ENCODE measurements at places on chromosomes 2 and 18.

GRCh38 chr2:178238154-178238521 lies 43.8 kb downstream of the OSBPL6 start:
- DNase-seq, result no peak

DNA sequence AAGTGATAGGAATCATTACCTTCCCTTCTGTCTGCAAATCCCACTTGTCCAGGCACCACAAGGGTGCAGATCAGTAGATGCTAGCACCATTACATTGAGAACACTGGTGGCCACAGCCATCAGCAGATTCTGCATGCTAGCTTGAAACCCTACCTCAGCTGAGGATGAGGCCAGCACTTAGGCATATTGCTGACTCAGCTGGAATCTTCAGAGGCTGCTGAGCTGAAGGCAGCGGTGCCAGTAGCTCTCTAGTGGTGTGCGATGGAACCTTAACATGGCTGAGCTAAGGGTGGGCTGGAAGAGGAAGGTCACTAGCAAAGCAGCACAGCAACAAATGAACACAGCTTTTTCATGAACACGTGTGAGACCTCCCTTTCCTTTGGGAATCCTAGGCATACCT lies 19.0 kb upstream of the CPO start:
- DNase-seq, result no peak

- no peak for DNase-seq
Measured at GRCh38 chr2:240511351-240512108, 46.3 kb downstream of the ANKMY1 start.

DNA sequence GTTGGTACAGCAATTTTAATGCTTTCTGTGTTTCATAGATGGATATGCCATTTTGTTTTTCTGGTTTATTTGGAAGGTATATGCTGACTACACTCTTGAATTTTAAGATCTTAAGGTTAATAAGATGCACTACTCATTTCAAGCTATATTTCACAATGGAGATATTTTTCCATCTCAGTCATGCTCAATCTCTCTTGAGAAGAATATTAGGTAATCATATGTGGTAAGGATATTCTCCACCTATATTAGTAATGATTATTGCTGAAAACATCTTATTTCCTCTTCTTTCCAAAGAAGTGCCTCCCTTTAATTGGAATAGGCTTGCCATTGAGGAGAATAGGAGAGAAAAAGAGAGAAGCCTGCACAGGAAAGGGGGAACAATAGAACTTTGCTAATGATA lies 40.1 kb downstream of the EPB41L3 start:
- DNase-seq, result no peak

DNA sequence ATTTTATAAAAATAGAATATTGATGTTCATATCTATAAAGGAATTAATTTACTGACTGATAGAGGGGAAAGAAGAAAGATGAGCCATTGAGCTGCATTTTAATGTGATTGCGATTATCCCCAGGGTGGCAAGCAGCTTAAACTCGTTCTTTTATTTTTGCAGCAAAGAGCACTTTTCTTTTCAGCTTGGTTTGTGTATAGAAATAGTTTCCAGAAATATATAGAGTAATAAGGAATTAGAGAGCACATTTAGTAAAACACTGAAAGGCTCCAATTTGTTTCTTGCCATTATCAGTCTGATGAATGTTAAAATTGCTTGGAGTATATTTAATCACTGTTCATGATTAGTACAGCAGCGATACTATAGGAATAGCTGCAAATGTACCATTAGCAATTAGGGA lies 119.5 kb downstream of the MYO3B start:
- no peak for DNase-seq

DNA sequence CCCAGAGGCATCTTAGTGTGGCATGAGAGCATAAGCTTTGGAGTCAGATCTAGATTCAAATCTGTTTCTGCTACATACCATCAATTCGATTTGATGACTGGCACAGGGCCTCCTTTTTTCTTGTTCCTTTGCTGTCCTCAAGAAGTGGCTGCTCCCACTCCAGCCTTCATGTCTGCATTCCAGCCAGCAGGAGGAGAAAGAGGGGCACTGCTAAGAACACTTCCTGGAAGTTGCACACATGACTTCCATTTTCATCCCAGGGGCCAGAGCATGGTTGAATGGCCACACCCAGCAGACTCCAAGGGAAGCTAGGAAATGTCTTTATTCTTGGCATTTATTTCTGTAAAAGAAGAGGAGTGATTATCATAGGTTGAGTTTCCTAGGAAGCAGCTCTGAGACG lies 50.4 kb downstream of the EML6 start:
- no peak for DNase-seq
